Activated naive CD4-positive, alpha-beta T cell treated with anti-CD3 and anti-CD28 coated beads, Interleukin-2, amount 10 ng/mL, durations not matched to agents 7 days and 5 days (primary cell): ENCODE measurements at places on chromosomes 2 and 18.

DNA sequence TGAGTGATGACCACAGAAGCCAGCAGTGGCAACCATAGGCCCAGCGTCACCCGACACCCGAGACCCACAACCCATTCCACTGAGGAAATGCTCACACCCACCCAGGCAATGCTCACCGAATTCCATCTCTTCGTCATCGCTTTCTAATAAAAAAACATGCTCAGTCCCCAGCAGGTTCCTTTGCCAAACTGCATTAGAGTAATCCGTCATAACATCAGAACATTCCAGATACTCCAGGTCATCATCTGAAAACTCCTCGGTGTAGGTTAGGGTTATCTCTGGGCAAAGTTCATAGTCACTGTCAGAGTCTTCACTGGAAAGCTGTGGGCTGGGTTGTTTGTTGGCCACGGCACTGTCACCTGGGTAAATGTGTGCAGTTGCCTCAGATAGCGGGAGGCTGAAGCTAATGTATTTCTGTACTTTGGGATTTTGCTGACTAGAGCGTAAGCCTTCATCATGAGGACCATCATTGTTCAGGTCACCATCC lies 49.3 kb downstream of the ALPK2 start:
- H3K27ac ChIP-seq: no peak overlapping the region
- DNase-seq: no peak
- H3K36me3 ChIP-seq: no peaks in the 10 kb centered on the region

DNA sequence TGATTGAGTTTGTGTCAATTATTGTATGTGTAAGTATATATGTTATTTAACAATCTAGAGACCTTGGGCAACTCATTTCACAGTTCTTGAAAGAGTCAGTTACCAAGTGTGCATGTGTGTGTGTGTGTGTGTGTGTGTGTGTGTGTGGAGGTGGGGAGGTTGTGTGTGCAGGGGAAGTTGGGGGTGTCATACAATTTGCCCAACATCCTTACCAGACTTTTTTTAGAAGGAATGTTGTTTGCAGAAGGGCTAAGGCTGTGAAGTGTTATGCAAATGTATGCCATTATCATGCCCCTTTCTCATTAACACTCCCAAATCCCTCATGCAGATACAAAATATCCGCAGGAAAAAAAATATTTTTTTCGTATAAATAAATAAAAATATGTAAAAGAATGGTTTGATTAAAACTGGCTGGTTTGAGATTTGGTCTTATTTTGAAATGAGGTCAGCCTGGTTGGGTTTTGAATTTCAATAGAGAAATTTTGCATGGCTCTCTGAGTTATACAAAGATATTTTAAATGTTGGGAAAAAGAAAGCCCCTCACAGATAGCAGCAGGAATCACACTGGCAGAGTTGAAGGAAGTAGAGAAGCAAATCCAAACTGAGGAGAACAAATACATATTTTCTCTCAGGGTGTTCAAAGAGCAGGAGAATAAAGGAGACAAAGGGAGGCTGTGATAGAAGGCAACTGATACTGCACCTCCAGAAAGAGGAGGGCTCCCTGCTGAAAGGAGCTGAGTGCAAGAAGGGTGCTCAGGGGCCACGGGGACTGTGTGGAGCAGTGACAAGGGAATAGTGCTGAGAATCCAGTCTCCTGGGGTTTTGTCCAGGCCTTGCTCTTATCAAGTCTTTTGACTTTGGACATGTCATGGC lies 1365.5 kb upstream of the CELF4 start:
- H3K4me3 ChIP-seq: no peak overlapping the region
- DNase-seq: no peak
- H3K27me3 ChIP-seq: no peaks in the 10 kb centered on the region
- no peak overlapping the region for H3K27ac ChIP-seq
- no peaks in the 10 kb centered on the region for H3K36me3 ChIP-seq

GRCh38 chr18:33828949-33829348 lies 250.9 kb downstream of the ASXL3 start:
- no peak overlapping the region for H3K27ac ChIP-seq
- H3K4me1 ChIP-seq: no peaks in the 10 kb centered on the region
- no peaks in the 10 kb centered on the region for H3K27me3 ChIP-seq
- no peak for DNase-seq
- H3K4me3 ChIP-seq: no peak overlapping the region

DNA sequence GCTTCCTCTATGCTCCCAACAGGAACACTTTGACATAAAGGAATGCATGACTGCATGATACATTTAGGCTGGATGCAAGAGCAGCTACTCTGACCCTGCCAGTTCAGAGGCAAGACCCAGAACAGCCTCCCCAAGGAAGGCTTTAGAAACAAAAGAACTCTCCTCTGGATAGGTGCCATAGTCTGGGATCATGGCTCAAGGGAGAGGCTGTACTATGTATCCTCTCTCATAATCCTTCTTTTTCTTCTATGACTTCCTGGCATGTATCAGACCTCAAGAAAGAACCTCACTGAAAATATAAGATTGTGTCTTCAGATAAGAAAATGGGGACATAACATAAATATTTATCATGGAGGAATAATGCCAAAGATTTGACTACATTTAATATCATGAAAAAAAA lies 194.0 kb upstream of the LYPD1 start:
- no peak overlapping the region for H3K27ac ChIP-seq
- H3K4me1 ChIP-seq: no peaks in the 10 kb centered on the region
- H3K4me3 ChIP-seq: no peak overlapping the region
- no peak for DNase-seq
- no peaks in the 10 kb centered on the region for H3K27me3 ChIP-seq

DNA sequence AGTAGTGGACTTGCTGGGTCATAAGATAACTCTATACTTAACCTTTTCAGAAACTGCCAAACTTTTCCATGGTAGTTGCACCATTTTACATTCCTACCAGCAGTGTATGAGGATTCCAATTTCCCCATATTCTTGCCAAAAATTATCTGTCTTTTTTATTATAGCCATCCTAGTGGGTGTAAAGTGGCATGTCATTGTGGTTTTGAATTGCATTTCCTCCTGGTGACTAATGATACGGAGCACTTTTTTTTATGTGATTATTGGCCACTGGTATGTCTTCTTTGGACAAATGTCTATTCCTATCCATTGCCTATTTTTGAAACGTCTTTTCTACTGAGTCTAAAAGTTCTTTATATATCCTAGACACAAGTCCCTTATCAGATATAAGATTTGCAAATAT lies 44.3 kb downstream of the CACNB4 start:
- no peaks in the 10 kb centered on the region for H3K4me1 ChIP-seq
- H3K4me3 ChIP-seq: no peak overlapping the region
- peaks cover 13% of the 10 kb centered on the region for H3K27me3 ChIP-seq

DNA sequence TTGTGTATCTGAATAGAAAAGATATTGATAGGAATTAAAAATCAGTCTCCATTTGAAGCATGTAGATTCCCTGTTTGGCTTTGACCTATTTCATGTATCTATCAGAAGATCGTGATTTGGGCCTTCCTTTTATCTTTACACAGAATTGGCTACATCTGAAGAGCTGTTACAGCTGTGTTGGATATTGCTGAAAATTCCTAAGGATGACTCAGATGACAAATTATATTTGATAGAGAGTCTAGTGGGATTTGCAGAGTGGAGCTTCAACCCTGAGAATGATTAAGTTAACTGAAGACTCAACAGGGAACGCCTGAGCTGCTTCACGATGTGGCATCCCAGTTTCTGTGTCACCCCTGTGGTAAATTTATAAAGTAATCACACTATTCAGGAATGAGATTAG lies 4.9 kb upstream of the COL3A1 start:
- no peaks in the 10 kb centered on the region for H3K36me3 ChIP-seq
- no peak for DNase-seq
- H3K4me1 ChIP-seq: no peaks in the 10 kb centered on the region
- H3K4me3 ChIP-seq: no peak overlapping the region
- no peak overlapping the region for H3K27ac ChIP-seq

- no peaks in the 10 kb centered on the region for H3K36me3 ChIP-seq
- peaks cover 84% of the 10 kb centered on the region for H3K27me3 ChIP-seq
- peaks cover 14% of the 10 kb centered on the region for H3K4me1 ChIP-seq
These were observed 97.1 kb downstream of the INHBB start for GRCh38 chr2:120442923-120443571.

GRCh38 chr18:54020966-54021365 lies 203.5 kb downstream of the MBD2 start:
- no peaks in the 10 kb centered on the region for H3K27me3 ChIP-seq
- H3K4me3 ChIP-seq: no peak overlapping the region
- DNase-seq: no peak
- H3K36me3 ChIP-seq: no peaks in the 10 kb centered on the region
- no peak overlapping the region for H3K27ac ChIP-seq

DNA sequence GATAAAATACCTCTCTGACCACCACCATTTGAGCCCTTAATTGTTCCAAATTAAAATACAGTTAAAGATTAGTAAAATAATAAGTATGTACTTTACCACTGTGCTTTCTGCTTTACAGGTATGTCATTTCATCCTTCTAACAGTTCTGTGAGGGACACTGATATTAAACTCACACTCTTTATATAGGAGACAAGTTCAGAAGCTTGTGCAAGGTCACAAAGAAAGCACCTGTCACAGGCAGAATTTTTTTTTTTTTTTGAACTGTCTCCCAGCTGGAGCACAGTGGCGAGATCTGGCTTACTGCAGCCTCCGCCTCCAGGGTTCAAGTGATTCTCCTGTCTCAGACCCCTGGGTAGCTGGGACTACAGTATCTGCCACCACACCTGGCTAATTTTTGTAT lies 21.6 kb upstream of the GPR75 start:
- DNase-seq: no peak
- H3K36me3 ChIP-seq: peaks cover 48% of the 10 kb centered on the region
- no peaks in the 10 kb centered on the region for H3K27me3 ChIP-seq
- no peak overlapping the region for H3K4me3 ChIP-seq
- no peaks in the 10 kb centered on the region for H3K4me1 ChIP-seq

GRCh38 chr2:108923736-108924579 lies 65.1 kb downstream of the EDAR start:
- no peaks in the 10 kb centered on the region for H3K36me3 ChIP-seq
- peak; percentile 14 for DNase-seq
- H3K4me3 ChIP-seq: no peak overlapping the region
- H3K4me1 ChIP-seq: peaks cover 3% of the 10 kb centered on the region

- H3K27ac ChIP-seq: no peak overlapping the region
- H3K36me3 ChIP-seq: no peaks in the 10 kb centered on the region
- no peaks in the 10 kb centered on the region for H3K4me1 ChIP-seq
These were observed 6.7 kb downstream of the MYO7B start for GRCh38 chr2:127542231-127542630.

- H3K27ac ChIP-seq: no peak overlapping the region
- DNase-seq: no peak
- H3K4me1 ChIP-seq: no peaks in the 10 kb centered on the region
- no peaks in the 10 kb centered on the region for H3K27me3 ChIP-seq
- H3K4me3 ChIP-seq: no peak overlapping the region
These were observed 16.4 kb downstream of the SLC66A2 start for GRCh38 chr18:79935098-79935480.

- H3K4me3 ChIP-seq: no peak overlapping the region
- H3K4me1 ChIP-seq: no peaks in the 10 kb centered on the region
- peaks cover 42% of the 10 kb centered on the region for H3K36me3 ChIP-seq
- no peak overlapping the region for H3K27ac ChIP-seq
- H3K27me3 ChIP-seq: no peaks in the 10 kb centered on the region
- peak; percentile 18 for DNase-seq
These were observed 17.7 kb downstream of the SRSF7 start for GRCh38 chr2:38733300-38733971.

- no peaks in the 10 kb centered on the region for H3K27me3 ChIP-seq
- H3K36me3 ChIP-seq: peaks cover 26% of the 10 kb centered on the region
- no peak overlapping the region for H3K4me3 ChIP-seq
- DNase-seq: no peak
- no peak overlapping the region for H3K27ac ChIP-seq
- H3K4me1 ChIP-seq: peaks cover 39% of the 10 kb centered on the region
These were observed 3.1 kb upstream of the MALT1 start for GRCh38 chr18:58668211-58668610.

GRCh38 chr2:132627536-132627935 lies 42.5 kb downstream of the LYPD1 start:
- no peaks in the 10 kb centered on the region for H3K27me3 ChIP-seq
- H3K4me3 ChIP-seq: no peak overlapping the region
- DNase-seq: no peak
- H3K4me1 ChIP-seq: no peaks in the 10 kb centered on the region

- H3K27me3 ChIP-seq: no peaks in the 10 kb centered on the region
- no peaks in the 10 kb centered on the region for H3K36me3 ChIP-seq
These were observed 173.5 kb downstream of the CDH2 start for GRCh38 chr18:28003451-28003850.

DNA sequence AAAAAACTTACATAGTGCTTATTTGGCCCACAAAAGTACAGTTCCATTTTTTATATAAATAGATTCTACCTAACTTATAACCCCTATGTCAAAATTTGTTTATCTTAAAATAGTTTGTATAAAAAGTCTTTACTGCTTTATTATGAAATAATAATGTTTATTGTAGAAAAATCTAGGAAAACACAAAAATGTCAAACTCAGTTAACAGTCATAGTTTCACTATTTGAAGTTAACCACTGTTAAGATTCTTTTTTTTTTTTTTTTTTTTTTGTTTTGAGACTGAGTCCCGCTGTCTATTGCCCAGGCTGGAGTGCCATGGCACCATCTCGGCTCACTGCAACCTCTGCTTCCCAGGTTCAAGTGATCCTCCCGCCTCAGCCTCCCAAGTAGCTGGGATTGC lies 26.5 kb upstream of the ABI2 start:
- peaks cover 16% of the 10 kb centered on the region for H3K36me3 ChIP-seq
- H3K27me3 ChIP-seq: no peaks in the 10 kb centered on the region
- no peak overlapping the region for H3K4me3 ChIP-seq
- no peak overlapping the region for H3K27ac ChIP-seq
- no peaks in the 10 kb centered on the region for H3K4me1 ChIP-seq
- no peak for DNase-seq

- no peak for DNase-seq
- H3K27me3 ChIP-seq: no peaks in the 10 kb centered on the region
- H3K27ac ChIP-seq: no peak overlapping the region
- H3K4me1 ChIP-seq: no peaks in the 10 kb centered on the region
- no peak overlapping the region for H3K4me3 ChIP-seq
- no peaks in the 10 kb centered on the region for H3K36me3 ChIP-seq
These were observed 37.7 kb upstream of the NT5C1B start for GRCh38 chr2:18626958-18627650.

GRCh38 chr2:134365356-134365755 lies 111.5 kb downstream of the MGAT5 start:
- H3K27me3 ChIP-seq: no peaks in the 10 kb centered on the region
- H3K27ac ChIP-seq: no peak overlapping the region
- peaks cover 18% of the 10 kb centered on the region for H3K4me1 ChIP-seq

DNA sequence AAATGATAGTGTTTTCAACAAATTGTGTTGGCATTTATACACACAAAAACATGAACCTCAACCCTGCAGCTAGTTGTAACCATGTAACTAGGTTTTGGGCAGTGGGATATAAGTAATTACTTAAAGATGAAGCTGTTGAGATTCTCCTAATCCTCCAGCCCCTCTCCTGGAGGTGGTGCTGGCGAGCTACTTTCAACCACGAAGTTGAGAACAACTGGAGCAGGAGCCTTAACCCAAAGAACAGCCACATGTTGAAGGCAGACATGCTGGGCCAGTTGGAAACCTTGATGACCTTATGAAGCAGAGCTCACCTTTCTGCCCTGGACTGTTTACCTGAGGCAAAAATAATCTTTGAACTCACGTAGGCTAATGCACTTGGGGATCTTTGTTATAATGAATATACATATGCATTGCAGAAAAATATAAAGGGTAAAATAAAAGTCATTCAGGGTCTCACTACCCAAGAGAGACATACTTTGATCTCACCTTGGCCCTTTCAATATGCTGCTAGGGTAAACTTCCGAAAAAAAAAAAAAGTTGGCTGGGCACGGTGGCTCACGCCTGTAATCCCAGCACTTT lies 89.6 kb upstream of the NPAS2 start:
- H3K27ac ChIP-seq: no peak overlapping the region
- H3K36me3 ChIP-seq: no peaks in the 10 kb centered on the region
- peaks cover 21% of the 10 kb centered on the region for H3K27me3 ChIP-seq
- H3K4me3 ChIP-seq: no peak overlapping the region
